ENCODE measurements at places on chromosomes 6 and 20.

DNA sequence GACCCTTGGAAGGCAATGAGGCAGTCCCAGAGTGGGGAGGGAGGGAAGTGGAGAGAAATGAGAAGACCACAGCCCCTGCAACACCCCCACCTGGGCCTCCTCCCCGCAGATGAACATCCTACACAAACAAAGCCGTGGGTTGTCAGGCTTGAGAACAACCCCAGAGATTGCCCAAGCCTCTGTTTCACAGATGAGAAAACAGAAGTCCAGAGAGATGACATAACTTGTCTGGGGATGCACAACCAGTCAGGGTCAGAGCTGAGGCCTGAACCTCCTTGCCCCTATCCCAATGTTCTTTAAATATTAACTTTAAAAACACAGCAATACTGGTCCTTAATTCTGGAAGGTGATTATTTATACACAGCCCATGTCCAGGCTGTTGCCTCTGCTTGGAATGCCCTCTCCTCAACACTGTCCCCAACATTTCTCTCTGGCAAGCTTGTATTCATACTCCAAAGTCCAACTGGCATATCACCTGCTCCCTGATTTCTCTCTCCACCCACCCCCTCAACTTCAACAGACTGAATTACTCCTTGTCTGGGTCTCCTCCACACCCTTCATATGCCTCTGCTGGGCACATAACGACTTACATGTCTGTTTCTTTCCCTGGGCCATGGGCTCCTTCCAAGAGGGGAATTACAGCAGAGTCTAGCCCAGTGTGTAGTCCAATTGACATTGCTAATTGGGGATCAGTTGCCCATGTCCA lies 135.5 kb upstream of the LRFN2 start:
- no peak for DNase-seq

DNA sequence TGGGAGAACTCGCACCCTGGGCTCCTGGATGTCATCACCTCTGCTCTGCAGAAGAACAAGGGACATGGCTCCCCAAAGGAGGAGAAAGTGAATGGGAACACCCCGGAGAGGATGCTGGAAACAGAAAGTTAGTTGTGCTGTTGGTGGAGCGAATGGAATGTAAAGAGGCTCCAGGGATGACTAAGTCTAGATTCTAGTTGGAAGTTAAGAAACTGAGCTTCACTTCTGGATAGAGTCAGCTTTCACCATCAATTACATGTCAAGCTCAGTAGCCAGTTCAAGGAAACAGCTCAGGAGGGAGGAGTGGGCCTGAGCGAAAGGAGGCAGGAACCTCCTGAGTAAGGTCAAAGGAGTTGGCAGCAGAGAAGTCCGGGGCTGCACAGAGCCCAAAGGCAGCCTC lies 132.1 kb upstream of the ARID1B start:
- no peak for DNase-seq

- DNase-seq, result no peak
These were observed 34.5 kb downstream of the MTHFD1L start for GRCh38 chr6:150900049-150900448.

GRCh38 chr20:17344790-17345189 lies 118.0 kb downstream of the PCSK2 start:
- DNase-seq, result no peak

- DNase-seq, result no peak
These were observed 181.1 kb upstream of the SUPT3H start for GRCh38 chr6:45558858-45559257.

GRCh38 chr6:141309295-141309694 lies 823.4 kb upstream of the GJE1 start:
- no peak for DNase-seq

- DNase-seq, result peak; percentile 20
These were observed 1.0 kb upstream of the E2F3 start for GRCh38 chr6:20400456-20401204.

DNA sequence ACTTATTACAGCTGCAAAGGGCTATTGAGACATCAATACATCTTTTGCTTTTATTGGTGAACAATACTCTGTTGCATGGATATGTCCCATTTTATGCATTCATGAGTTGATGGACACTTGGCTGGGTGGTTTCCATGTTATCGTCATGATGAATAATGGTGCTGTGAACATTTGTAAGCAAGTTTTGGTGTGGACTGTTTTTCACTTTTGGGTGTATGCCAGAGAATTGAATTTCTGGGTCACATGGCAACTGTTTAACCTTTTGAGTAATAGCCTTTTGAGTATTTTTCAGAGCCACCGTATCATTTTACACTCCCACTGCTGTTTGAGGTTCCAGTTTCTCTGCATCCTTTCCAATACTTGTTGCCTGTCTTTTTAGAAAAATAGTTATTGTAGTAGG lies 107.0 kb downstream of the JARID2 start:
- no peak for DNase-seq

GRCh38 chr6:23417133-23417532 lies 708.9 kb upstream of the NRSN1 start:
- no peak for DNase-seq

DNA sequence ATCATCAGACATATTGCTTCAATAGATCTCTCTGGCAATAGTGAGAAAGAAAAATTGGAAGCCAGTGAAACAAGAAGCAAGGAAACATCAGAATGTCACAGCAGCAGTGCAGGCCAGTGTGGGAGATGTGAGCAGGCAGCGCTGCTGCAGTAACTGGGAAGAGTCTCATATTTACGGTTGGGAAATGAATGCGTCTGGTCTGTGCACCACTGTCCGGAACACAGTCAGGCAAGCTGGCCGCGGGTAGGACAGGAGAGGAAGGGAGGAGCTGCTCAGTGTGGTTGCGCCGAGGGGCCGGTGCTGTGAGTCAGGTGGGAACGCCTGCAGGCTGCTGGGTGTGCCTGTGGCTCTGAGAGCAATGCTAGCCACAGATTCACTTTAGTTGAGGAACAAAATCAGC lies 6.4 kb upstream of the PSMG4 start:
- DNase-seq, result no peak

DNA sequence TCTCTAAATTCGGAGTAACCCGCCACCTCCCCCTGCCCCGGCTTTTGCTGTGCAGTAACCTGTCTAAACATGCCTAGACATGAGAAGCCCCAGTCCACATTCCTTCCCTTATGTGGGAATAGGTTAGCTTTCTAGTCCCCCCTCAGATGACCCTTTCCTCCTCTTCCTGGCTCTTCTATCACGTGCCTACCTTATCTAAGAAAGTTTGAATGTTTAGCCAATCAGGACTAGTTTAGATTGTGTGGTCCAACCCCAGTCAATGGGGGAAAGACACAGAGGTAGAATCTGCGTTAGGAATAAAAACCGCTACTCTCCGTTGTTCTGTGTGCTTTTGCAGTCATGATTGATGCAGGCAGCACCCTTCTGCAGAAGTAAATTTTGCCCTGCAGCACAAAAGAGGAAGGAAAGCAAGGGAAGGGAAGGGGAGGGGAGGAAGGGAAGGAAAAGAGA lies 69.0 kb upstream of the CD93 start:
- no peak for DNase-seq

GRCh38 chr20:59743767-59744485 lies 139.6 kb downstream of the PHACTR3 start:
- DNase-seq, result no peak

GRCh38 chr6:148448369-148449012 lies 105.9 kb downstream of the SASH1 start:
- no peak for DNase-seq

DNA sequence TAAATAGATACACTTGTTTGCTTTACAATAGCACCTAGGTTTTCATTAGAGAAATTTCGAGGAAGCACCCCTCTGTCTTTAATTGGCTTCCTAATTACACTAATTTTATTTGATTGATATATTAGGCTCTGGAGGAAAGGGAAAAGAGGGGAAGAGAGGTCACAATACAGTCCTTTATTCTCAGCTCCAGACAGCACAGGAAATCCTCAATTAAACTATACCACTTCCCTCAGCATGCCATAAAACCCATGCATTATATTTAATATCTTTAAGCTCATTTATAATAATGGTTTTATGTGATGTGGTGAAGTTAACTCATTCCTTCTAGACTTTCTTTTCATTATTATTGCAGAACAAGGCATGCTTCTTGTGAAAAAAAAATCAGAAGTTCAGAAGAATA lies 17.7 kb upstream of the PDE7B start:
- no peak for DNase-seq

GRCh38 chr6:53014744-53015143 lies 19.7 kb upstream of the GSTA4 start:
- no peak for DNase-seq

GRCh38 chr20:2751347-2751877 lies 49.0 kb downstream of the CPXM1 start:
- no peak for DNase-seq

- no peak for DNase-seq
These were observed 42.3 kb upstream of the FRMD1 start for GRCh38 chr6:168121303-168121665.

DNA sequence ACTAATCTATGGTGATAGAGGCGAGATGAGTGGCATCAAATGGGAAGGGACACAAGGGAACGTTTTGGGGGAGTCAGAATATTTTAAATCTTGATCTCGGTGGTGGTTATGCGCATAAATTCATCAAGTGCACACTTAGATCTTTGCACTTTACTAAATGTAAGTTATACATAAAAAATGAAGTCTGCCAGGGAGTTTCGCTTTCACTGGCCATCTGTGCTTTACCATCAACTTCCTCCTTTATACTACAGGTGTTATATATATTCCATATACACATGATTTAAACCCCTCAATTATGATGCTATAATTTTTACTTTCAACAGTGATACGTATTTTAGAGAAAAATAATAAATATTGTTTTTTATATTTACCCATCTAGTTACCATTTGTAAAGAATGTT lies 97.6 kb upstream of the AKIRIN2 start:
- DNase-seq, result no peak

- DNase-seq, result no peak
These were observed 45.7 kb downstream of the SLC35A1 start for GRCh38 chr6:87518453-87518852.

GRCh38 chr20:49230561-49231133 lies 11.4 kb downstream of the DDX27 start:
- no peak for DNase-seq

- DNase-seq, result no peak
These were observed 23.2 kb downstream of the MAS1 start for GRCh38 chr6:159913862-159914564.

DNA sequence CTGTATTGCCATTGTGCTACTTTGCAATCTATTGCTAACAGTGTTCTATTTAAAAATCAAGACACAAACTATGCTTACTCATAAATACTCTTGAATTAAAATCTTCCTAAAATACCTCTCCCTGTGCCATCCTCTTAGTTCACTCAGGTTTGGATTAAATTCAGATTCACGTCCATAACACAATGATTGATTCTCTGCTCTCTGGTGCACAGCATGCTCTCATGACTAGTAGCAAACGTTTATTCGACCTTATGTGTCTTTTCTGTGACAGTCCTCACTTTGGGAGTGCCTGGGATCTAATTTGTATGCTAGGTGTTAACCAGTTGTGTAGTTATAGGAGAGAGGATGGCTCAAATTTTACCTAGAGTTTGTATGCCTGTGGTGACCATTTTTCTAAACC lies 270.4 kb upstream of the FKBP1C start:
- DNase-seq, result no peak

All from T-helper 22 cell (primary cell).